ENCODE measurements at places on chromosomes 7 and 10. TPM values are rescaled to one million over a fixed set of nuclear protein-coding genes. Genes with fewer than 3 reads are reported as not detected.

TES gene
- 7.5 TPM for total RNA-seq

C10orf67 gene
- total RNA-seq, result not detected

HOXA10 gene
- total RNA-seq, result 0.10 TPM

MYH16 gene
- total RNA-seq, result not detected

EBF3 gene
- total RNA-seq, result not detected

AKR1C1 gene
- total RNA-seq, result 379 TPM

HOXA4 gene
- 0.43 TPM for total RNA-seq
